ENCODE measurements at places on chromosomes 2 and 18.

DNA sequence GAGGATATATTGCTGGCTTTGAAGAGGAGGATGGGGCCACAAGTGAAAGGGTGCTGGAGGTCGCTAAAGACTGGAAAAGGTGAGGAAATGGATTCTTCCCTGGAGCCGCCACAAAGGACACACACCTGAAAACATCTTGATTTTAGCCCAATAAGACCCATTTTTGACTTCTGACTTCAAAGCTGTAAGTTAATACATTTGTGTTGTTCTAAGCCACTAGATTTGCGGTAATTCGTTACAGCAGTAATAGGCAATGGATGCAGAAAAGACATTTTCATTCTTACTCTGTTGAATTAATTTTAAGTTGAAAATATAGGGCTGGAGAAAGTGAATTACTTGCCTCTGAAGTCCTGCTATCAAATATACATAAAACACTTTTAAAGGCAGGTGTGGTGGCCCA is 117.7 kb upstream of the RAB12 start:
- no peak for DNase-seq

- DNase-seq = no peak
These were observed at the start of gene MXD1 for GRCh38 chr2:69914950-69915945. Gene MXD1, plus strand, starts transcription at chr2:69915109. Its CDS starts 222 bp downstream, at chr2:69915331.

DNA sequence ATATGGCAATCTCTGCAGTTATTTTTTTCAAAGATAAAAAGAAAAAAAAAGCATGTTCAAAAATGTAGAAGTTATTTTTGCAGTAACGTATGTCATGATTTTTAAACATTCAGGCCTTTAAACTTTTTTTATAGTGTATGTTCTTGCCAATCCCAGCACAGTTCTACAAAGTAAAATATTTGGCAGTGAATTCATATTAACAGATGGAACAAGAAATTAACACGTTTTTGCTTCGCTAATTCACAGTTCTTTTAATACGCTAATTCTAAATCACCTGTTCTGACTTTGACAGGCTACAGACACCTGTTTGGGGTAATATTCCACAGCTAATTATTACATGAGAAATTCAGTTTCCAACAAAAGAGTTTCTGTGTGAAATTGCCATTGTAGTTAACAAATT is 183.2 kb downstream of the ARHGAP15 start:
- no peak for DNase-seq

GRCh38 chr2:146579147-146579930 is 1265.5 kb upstream of the ACVR2A start:
- no peak for DNase-seq

DNA sequence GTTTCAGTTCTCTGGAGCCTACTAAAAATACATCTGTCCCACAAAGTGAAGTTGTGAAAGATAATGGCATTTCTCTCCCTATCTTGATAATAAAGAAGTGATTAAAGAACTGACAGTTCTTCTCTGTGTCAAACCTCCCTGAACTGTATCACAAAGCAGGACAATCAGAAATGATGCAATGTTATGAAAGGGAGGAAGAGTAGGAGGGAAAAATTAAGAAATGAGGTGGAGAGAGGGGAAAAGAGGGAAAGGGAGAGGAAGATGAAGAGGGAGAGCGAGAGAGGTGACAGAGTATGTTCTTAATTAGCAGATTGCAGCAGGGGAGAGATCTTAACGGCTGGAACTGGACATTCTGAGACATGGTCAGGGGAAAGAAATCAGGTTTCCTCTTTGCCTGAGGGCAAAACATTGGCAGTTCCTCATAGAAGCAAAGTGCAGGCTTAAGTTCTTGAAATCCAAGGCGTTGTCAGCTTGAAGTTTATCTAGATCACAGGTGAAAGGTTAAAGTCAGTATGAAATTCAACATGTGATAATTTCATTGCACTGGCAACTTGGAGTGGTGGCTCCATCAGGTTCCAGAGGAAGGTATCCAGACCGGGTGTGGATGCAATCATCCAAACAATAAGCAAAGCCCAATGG is 54.6 kb downstream of the RDH14 start:
- DNase-seq = no peak

DNA sequence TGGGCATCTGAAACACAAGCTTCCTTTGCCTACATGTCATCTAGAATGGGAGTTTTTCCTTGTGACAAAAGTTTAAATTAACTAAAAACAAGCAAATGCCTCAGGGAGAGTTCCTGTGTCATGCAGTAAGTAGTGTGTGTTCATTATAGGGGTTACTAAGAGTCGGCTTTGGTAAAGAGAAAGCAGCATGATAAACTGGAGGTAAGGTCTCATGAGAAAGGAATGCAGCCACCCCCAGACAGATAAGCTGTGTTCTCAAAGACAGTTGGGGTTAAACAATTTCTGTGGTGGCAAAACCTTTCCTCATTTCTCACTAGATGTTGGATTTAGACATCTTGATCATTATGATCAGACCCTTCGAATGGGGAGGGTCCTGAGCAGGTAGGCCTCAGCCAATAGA is 129.7 kb downstream of the MAP4K4 start:
- no peak for DNase-seq

DNA sequence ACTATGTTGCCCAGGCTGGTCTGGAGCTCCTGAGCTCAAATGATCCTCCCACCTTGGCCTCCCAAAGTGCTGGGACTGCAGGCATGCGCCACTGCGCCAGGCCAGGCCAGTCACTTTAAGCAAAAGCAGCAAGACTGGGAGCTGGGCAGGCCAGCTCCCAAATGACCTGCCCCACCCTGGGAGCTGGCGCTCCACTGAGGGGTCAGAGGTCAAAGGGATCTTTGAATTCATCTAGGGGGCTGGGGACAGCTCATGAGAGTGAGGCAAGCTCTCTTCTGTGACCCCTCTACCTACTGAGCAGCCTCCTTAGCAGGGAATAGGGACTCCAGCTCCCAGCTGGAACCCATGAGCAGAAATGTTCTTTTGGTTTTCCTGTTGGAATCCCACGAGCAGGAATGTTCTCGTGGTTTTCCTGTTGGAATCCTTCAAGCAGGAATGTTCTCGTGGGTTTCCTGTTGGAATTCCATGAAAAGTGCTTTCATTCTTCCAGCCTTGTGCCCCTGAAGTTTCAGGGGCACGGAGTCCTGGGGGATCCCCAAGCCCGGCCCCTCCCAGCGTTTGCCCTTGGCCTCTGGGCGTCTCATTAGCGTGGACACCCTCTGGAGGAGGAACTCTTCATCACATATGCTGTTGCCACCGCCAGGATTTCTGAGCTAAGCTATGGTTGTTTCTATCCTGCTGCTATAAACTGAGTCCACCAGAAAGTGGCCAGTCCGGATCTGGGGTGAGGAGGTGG is 162.0 kb upstream of the HAAO start:
- DNase-seq = no peak

- no peak for DNase-seq
These were observed 887.2 kb upstream of the LRATD1 start for GRCh38 chr2:13745330-13745729.

DNA sequence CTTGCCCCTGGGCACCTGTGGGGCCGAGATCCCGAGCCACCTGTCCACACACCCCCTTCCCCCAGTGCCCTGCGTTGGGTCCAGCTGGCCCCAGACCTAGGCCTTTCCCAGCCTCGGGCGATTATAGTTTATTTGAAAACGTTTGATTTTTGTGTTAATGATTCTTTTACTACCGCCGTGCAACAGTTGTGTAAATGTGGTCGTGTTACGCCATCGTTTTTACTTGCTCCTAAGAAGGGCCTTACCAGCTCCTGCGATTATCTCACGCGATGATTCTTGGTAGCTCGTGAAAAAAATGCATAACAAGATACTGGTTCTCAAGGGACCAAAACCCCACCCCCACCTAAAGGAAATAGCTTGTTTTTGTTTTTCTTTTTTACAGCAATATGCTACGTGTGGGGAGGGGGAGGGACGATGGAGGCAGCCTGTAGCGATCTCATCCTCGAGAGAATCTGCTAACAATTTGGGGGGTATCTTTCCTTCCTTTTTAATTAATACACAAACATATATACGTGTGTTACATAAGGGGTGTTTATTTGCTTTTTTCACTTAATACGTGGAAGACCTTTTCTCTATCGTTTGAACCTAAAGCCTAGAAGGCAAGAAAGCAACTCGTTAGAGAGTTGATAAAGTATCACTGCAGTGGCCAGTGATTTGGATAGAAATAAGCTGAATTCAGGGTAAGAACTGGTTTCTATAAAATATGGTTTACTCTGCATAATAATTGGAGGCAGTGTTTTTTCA is 1.0 kb downstream of the ZDBF2 start:
- DNase-seq = peak; percentile 53

DNA sequence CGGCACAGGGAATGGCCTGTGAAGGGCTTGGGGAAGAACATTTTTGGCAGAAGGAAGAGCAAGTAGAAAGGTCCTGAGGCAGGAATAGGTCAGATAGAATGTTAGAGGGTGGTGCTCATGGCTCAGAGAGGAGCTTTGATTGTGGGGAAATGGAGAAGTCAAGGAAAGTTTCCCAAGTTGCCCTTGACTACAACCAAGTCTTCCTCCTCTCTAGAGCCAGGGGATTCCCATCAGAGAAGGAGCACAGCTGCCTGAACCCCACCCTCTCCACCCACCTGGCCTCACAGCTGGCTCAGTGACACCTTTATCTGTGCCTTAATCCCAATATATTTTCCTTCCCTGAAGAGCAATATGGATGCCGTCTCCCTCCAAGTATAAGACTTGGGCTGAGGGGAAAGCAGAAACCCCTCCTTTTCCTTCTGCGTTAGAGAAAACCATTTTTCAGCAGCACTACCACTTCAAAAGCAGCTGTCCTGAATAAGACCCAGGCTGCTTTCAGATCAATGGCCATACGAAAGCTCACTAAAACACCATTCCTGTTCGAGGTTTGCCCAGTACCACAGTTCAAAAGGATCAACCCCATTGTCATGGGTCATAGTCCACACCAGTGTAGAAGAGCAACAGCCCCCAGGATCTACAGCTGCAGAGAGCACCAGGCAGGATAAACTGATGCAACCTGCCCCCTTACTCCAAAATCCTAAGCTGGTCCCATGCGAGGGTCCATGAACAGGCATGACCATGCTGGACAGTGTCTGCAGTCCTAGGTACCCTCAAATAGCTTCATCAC is 199.6 kb downstream of the AFF3 start:
- DNase-seq = no peak

DNA sequence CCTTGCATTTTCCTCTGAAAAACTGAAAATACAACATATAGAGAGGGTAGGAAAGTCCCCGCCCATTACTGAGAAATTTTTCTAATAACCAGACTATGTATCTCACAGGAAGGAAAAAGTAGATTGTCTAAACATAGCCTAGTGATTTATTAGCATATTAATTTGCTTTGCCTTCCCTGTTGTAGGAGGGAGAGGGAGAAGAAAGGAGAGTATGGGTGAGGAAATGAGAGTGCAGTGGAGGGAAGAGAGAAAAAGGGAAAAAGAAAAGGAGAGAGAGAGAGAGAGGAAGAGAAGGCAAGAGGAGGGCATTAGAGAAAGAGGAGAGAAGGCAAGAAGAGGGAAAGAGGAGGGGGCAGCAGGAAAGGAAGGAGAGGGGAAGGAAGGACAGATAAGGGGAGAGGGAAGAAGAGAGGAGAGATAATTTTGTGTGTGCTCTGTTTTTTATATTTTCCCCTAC is 3.6 kb upstream of the KYNU start:
- DNase-seq = no peak

GRCh38 chr2:110886826-110887573 is 154.6 kb downstream of the ACOXL start:
- DNase-seq = no peak

DNA sequence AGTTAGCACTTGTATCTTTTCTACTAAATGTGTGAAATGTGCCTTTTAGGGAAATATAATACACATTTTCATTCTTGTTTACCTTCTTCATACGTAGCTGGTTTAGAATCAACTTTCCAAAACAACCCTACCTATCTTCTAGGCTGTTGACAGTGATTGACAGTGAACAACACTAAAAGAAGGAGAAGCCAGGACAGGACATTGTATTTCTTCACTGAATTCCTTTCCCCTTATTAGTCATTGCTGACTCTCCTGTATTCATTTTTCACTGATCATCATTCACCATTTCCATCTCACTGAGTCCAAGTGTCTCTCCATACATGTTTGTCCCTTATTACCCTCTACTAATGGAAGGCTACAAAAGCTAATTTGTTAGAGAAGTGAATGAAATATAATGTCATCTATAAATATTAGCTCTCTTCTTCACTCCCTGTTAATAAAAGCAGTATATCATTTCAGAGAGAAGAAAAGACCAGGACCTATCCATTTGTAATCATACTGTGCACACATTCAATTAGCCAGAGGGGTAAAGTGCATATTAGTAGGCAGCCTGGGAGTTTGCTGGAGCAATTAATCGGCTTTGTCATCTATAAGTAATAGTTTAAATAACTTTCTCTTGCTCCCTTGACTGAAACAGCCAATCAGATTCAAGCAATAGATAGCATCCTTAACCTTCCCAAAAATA is 192.5 kb upstream of the FOSL2 start:
- DNase-seq = no peak

GRCh38 chr18:8978394-8978793 is 124.1 kb upstream of the NDUFV2 start:
- no peak for DNase-seq

- no peak for DNase-seq
These were observed 10.9 kb upstream of the GPC1 start for GRCh38 chr2:240424341-240425235.

DNA sequence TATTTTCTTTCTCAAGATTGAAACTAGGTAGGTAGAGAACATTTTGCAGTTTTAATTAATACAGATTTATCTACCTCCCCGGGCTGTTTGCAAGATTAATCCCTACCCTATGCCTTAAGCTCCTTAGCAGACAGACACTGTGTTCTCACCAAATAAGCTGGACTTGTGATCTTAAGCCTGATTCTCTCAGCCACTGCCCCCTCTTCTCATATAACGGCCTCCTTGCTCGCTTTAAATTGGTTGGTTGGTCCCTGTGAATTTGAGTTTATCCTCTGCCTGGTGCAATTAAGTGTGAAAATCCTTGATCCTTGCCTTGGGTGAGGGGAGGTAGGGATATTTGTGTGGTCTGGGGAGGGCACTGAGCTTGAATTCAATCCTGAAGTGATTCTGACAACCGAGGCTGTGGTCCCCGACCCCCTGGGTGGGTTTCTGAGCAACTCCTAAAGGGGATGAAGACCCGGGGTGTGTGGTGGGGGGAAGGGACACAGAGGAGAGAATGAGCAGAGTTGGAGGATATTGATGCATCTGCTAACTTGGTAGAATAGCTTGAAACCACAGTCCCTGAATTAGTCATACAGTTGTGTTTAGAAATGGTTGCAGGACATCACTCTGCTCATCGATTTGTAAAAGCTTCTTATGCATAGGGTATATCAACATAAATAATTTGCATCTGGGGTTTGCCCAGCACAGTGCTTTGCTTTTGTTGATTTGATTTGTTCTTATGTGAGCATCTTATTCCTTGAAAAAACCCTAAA is 36.9 kb upstream of the NCKAP5 start:
- no peak for DNase-seq
